Osteocyte (in vitro differentiated cells): ENCODE measurements at places on chromosomes 3 and 15. TPM values are rescaled to one million over a fixed set of nuclear protein-coding genes. Genes with fewer than 3 reads are reported as not detected.

GRCh38 chr3:134931045-134931785 is 136.2 kb downstream of the EPHB1 start:
- H3K27me3 ChIP-seq: no peaks in the 10 kb centered on the region
- H3K36me3 ChIP-seq: no peaks in the 10 kb centered on the region
- no peak for DNase-seq
- H3K27ac ChIP-seq: no peak overlapping the region
- H3K4me1 ChIP-seq: no peaks in the 10 kb centered on the region

DNA sequence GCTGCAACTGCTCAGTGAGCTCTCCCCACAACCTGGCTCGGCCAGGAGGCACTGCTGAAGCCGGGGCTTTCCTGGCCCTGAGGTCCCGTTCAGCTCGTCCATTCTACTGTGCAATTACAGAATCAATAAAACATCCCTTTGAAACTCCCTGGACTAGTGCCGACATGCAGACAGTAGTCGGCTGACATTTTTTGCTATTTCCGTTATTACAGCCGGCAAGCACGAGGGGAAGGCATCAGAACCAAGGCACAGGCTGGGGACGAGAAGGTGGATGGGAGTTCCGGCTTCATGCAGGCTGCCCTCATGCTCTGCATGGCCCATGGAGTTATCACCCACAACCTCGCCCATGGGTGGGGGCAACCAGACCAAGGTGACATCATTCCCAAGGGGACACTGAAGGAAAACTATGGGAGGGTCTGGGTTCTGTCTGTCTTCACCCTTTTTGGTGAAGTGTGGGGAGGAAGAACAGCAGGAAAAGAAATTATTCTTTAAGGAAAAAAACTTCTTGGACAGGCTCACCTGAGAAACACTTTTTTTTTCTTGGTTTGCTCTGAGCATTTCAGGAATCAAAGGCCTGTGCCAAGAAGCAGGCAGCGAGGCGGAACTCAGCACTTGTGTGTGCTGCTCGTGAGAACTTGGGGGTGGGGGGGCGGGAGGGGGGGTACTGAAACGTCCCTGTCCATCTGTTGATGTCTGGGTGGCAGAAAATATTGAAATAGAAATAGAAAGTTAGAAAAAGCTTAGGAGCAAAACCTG is 154.5 kb downstream of the FOXP1 start:
- H3K36me3 ChIP-seq: peaks cover 6% of the 10 kb centered on the region
- no peaks in the 10 kb centered on the region for H3K27me3 ChIP-seq
- H3K27ac ChIP-seq: no peak overlapping the region

GRCh38 chr15:45585069-45585791 is 1.9 kb upstream of the BLOC1S6 start:
- no peak overlapping the region for H3K4me3 ChIP-seq
- H3K27ac ChIP-seq: no peak overlapping the region
- no peak for DNase-seq

DNA sequence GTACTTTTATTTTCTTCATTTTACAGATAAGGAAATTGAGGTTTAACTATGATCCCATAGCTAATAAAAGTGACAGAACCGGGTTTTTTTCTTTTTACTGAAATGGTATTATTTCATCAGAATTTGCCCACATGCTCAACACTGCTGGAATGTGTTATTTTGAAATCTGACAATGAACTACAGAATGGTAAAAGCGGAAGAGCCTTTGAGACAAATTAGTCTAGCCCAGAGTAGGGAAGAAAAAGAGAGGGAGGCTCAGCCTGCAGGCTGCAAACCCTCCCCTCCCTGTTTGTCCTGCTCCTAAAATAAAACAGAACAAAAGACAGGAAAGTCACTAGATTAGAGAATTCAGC is 100.3 kb upstream of the LIPC start:
- peak overlapping the region; percentile 46 for H3K4me3 ChIP-seq
- H3K36me3 ChIP-seq: no peaks in the 10 kb centered on the region
- no peak for DNase-seq
- peaks cover 40% of the 10 kb centered on the region for H3K4me1 ChIP-seq

GRCh38 chr3:46926039-46926438 is 48.5 kb downstream of the PTH1R start:
- no peak overlapping the region for H3K27ac ChIP-seq
- peaks cover 26% of the 10 kb centered on the region for H3K4me1 ChIP-seq
- H3K4me3 ChIP-seq: no peak overlapping the region
- peaks cover 15% of the 10 kb centered on the region for H3K36me3 ChIP-seq

DNA sequence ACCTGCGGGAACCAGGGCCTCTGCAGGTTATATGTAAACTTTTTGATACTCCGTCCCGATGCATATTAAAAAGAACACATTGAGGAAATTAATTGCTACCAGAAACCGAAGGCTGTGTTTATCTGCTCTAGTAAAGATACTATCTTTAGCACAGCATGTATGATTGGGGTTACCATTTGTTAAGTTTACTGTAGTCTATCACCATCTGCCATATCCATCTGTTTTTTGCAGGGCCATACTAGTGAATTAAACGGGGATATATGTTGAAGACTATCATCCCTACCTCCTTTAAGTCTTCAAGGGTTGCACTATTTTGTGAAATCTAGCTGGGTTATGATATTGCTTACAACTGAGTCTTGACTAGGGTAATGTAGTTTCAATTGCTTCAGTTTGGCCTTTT is 597.0 kb downstream of the SQOR start:
- H3K27ac ChIP-seq: no peak overlapping the region
- no peak overlapping the region for H3K4me3 ChIP-seq
- no peak for DNase-seq
- no peaks in the 10 kb centered on the region for H3K36me3 ChIP-seq
- H3K4me1 ChIP-seq: no peaks in the 10 kb centered on the region

GRCh38 chr15:42352401-42352800 is 6.9 kb upstream of the CAPN3 start:
- no peaks in the 10 kb centered on the region for H3K4me1 ChIP-seq
- no peak overlapping the region for H3K27ac ChIP-seq
- no peak overlapping the region for H3K4me3 ChIP-seq
- H3K36me3 ChIP-seq: peaks cover 25% of the 10 kb centered on the region

- H3K27me3 ChIP-seq: no peaks in the 10 kb centered on the region
- H3K36me3 ChIP-seq: peaks cover 5% of the 10 kb centered on the region
- DNase-seq: no peak
- H3K27ac ChIP-seq: peak overlapping the region; percentile 17
- H3K4me1 ChIP-seq: peaks cover 17% of the 10 kb centered on the region
- H3K4me3 ChIP-seq: no peak overlapping the region
Measured at GRCh38 chr15:57727031-57727430, 20.5 kb downstream of the POLR2M start.

DNA sequence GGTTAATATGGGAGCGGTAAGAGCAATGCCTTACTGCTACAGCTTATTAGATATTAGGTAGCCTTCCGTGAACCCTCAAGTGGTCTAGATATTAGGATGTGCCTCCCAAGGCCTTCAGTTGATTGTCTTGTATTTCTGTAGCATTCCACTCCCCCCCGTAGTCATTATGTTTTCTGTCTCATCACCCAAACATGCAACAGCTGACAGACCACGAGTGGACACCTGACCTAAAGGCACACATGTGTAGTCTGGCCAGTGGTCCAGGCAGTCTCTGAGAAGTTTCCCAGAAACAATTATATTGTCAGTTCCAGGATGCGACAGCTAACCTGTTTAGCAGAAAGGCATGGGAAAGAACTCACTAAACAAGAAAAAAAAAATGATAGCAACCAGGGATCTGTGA is 1000.9 kb downstream of the AGBL1 start:
- no peak overlapping the region for H3K4me3 ChIP-seq
- no peak overlapping the region for H3K27ac ChIP-seq
- H3K27me3 ChIP-seq: no peaks in the 10 kb centered on the region
- DNase-seq: no peak
- H3K4me1 ChIP-seq: no peaks in the 10 kb centered on the region

- peak overlapping the region; percentile 97 for H3K4me3 ChIP-seq
- H3K27ac ChIP-seq: peak overlapping the region; percentile 96
- peaks cover 6% of the 10 kb centered on the region for H3K27me3 ChIP-seq
- peaks cover 46% of the 10 kb centered on the region for H3K4me1 ChIP-seq
Measured at GRCh38 chr15:98651036-98651481, 2.7 kb downstream of the IGF1R start.

SEMA3G gene
- total RNA-seq: not detected in 2 replicates

DNA sequence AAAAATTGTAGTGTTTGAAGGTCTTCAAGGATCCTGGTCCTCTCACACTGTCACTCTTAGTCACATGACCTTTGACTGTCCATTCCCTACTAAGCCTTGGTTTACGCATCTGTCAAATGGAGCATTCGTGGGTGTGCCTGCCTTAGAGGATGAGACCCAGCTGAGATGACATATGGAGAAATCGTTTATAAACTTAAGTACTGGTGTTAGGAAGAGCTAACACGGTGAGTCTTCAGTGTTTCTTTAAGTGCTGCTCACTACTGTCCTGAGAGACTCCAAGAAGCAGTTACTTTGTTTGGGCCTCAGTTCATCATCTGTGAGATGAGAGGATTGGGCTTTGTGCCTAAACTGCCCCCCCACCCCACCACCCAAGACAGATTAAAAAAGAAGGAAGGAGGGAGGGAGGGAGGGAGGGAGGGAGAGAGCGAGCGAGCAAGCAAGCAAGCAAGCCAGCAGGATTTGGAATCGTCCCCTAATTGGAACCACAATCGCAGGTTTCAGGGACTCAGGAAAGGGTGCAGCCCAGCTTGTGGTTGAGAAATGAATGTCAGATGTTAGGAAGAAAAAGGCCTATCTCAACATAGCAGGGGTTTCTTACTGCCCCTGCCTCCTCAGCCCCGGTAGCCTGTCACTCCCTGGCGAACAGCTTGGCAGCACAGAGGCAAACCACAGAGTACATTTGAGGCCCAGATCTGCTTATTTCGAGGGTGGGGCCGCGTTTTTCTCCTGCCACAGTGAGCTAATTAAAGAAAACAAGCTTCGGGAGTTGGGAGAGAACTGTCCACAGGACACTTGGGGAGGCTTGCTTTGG is 32.7 kb downstream of the SMAD3 start:
- peak overlapping the region; percentile 35 for H3K4me3 ChIP-seq
- H3K27me3 ChIP-seq: no peaks in the 10 kb centered on the region

DNA sequence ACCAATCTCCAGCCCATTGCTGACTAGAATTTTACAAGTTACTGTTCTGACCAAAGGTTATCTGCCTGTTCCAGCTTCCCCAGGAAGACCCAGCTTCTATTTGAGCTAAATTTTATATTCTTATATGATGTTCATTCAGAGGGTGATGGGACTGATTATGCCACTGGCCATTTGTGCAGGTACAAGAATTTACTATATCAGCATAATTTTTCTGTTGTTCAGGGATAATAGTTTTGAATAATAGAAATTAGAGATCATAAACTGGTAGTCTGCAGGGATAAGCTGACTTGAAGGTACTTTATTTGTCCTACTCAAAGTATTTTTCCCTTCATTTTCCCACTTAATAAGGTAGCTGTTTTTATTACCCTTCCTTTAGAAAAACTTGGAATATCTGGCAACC is 222.6 kb upstream of the MRPL3 start:
- no peak overlapping the region for H3K27ac ChIP-seq
- no peaks in the 10 kb centered on the region for H3K36me3 ChIP-seq
- DNase-seq: no peak
- H3K4me1 ChIP-seq: no peaks in the 10 kb centered on the region
- no peak overlapping the region for H3K4me3 ChIP-seq

DNA sequence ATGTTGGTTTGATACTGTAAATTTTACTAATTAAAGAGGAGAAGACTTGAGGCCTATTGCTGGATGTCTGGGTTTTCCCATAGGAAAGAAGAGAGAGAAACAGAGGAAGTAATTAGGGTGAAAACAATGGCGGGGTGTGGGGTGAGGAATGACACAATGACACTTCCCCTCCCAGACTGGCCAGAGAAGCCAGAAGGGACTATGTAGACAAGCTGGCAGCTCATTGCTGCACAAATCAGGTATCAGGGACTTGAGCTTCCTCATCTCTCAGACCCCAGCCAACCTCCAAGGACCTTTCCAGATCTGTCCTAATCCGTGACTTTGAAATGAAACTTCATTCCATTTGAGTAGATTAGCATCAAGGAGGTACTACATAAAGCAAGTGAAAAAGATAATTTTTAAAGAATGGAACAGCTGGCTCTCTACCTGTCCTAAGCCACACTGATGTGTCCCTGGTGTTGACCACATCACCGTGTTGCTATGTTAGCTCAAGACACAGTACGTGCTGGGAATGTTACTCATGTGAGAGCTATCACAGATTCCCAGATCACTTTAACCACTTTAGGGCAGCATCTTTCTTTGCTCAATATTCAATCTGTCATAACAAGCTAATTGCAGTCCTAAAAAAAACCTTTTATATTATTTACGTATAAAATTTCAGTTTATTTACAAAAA is 22.2 kb downstream of the TMEM212 start:
- no peak overlapping the region for H3K27ac ChIP-seq
- no peaks in the 10 kb centered on the region for H3K36me3 ChIP-seq
- H3K27me3 ChIP-seq: no peaks in the 10 kb centered on the region
- H3K4me1 ChIP-seq: peaks cover 42% of the 10 kb centered on the region

GRCh38 chr3:70974747-70975146 is 608.8 kb downstream of the FOXP1 start:
- H3K27ac ChIP-seq: peak overlapping the region; percentile 63
- no peaks in the 10 kb centered on the region for H3K27me3 ChIP-seq
- DNase-seq: no peak
- peaks cover 67% of the 10 kb centered on the region for H3K36me3 ChIP-seq

DNA sequence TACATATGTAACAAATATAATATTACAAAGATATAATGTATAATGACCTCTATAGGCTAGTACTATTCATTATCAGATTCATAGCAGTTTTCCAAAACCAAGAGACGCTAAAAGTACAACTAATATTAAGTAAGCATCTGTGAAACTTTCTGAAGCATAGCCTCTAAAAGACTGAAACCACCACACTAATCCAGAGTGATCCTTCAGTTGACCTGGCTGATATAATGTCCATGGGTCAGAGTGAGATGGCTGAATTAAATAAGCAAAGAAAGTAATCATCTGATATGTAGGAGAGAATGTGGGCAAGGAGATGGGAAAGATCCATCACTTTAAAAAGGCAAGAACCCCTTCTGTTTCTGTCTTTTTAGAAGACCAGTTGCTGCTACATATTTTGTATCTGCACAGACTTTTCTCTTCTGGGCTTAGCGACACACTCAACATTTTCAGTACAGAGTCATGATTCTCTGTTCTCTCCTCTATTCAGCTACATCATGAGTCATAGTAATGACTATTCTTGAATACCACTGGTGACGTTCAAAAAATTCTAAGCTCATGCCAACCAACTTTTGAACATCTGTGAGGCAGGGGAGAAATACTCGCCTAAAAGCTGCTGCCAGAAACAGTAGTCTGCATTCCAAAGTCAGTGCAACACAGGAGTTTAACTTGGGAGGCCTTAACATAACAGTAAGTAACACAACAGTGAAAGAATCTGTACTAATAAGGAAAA is 149.6 kb downstream of the MAGI1 start:
- no peak for DNase-seq
- H3K4me1 ChIP-seq: peaks cover 26% of the 10 kb centered on the region
- no peaks in the 10 kb centered on the region for H3K36me3 ChIP-seq
- H3K27me3 ChIP-seq: no peaks in the 10 kb centered on the region

PLCH1 gene
- not detected in 2 replicates for total RNA-seq

GRCh38 chr3:102079809-102080197 is 230.5 kb downstream of the NFKBIZ start:
- H3K27ac ChIP-seq: no peak overlapping the region
- H3K27me3 ChIP-seq: peaks cover 16% of the 10 kb centered on the region
- H3K36me3 ChIP-seq: no peaks in the 10 kb centered on the region
- H3K4me1 ChIP-seq: peaks cover 5% of the 10 kb centered on the region
